Mesendoderm (in vitro differentiated cells): ENCODE measurements at places on chromosomes 2 and 18.

GRCh38 chr2:168633200-168633599 lies 169.2 kb upstream of the NOSTRIN start:
- no peak for DNase-seq

- DNase-seq = no peak
These were observed 6.3 kb downstream of the HRH4 start for GRCh38 chr18:24466771-24467170.

DNA sequence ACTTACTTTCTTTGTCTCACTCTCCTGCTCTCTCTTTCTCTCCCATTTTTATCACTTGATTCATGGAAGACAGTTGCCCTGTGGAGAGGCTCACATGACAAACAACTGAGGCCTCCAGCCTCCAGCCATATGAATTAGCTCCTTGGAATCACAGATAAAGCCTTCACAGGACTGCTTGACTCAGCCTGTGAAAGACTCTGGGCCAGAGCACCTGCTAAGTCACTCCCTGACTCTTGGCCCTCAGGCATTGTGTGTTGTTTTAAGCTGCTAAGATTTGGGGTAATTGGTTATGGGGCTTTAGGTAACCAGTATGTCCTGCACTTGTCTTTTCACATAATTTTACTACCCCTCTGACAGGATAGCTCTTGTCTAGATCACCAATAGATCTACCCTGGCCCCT lies 334.9 kb downstream of the SOX11 start:
- peak; percentile 58 for DNase-seq

DNA sequence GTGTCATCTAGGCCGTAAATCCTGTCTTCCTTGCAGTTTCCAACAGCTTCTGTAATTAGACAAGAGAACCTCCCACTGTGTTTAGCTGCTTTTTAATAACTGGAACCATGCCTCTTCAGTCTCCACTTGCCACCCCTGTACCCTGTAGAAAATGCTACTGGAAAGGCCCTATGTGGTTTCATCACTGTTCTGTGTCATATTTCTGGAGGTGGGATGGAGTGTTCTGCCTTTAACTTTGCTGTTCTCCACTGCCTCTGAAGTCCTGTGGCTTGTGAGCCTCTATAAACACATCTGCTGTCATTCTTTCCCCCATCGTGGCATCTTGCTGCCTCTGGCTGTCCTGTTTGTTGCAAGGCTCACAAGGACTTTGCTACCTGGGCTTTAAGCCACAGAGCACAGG lies 17.9 kb downstream of the MGAT5 start:
- no peak for DNase-seq

GRCh38 chr2:36356990-36357846 lies 1.6 kb downstream of the CRIM1 start:
- DNase-seq = peak; percentile 80

DNA sequence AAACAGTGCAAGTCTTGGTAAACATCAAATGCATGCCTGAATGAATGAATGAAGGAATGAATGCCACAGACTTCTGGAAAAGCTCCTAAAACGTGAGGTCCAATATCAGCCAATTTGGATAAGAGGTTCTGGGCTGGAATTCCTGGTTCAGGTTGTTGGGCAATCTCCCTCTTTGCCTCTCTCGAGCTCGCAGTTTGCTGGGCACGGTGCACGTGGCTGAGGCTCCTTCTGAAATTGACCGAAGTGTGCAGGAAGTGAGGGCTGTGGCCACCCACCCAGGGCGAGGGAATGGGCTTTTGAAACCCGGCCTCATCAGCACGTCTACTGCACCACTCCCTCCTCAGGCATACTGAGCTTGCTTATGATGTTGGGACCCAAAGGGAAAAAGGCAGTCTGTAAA lies 288.8 kb upstream of the HS6ST1 start:
- DNase-seq = no peak

DNA sequence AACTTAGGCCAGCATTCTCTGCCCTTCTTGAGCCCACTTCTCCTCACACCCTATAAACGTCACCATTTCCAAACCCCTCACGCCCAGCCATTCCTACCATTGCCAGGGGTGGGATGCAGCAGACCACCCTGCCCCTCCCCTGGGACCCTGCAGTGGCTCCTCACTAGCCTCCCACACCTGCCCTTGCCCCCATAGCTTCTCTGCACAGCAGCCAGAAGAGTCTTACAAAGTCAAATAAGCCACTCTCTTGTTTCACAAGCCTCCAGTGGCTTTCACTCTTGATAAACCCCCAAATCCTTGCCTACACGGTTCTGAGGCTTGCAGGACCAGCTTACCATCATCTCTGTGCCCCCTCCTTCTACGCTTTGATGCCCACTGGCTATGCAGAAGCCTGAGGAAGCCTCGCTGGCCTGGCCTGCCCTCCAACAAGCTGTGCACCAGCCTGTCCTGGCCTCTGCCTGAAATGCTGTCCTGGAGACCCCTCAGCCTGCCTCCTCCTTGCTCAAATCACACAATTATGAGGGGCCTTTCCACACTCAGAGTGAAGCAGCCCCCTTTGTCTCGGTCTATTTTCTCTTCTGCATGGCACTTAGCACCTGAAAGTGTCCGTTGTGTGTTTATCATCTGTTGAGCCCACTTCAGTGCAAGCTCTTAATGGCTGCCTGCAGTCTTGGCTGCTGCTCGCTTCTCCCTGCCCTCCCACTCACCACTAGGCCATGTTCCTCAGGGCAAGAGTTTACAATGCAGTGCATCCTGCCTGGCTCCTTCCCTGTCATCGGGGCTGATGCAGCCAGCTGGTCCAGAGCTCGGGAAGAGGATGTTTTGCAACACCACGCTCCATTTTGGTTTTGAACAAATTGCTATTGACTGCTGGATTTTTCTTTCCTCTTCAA lies 82.6 kb upstream of the RGPD5 start:
- DNase-seq = no peak

- no peak for DNase-seq
These were observed 74.1 kb upstream of the FOSL2 start for GRCh38 chr2:28318462-28319117.

- no peak for DNase-seq
These were observed 16.1 kb downstream of the SUPT7L start for GRCh38 chr2:27647289-27647688.

GRCh38 chr2:239229545-239230279 lies 171.1 kb downstream of the HDAC4 start:
- DNase-seq = peak; percentile 62

GRCh38 chr2:47636596-47637264 lies 146.2 kb upstream of the MSH6 start:
- no peak for DNase-seq

GRCh38 chr2:239292959-239293774 lies 107.7 kb downstream of the HDAC4 start:
- DNase-seq = no peak

DNA sequence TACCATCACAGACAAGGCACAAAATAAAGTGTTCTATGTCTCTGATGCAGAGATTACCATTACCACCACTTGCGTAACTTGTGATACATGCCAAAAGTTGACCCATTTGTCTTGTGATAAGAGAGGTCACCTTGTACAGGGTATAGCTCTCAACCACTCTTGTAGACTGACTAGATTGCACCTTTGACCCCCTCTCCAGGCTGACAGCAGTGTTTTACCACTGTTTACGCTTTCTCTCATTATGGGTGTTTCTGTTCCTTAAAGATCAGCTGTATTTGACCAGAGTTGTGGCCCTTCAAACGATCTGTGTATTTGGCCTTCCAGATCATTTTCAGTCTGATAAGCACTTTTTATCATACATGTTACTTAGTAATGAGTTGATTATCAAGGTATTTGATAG lies 215.7 kb upstream of the HNMT start:
- DNase-seq = no peak

DNA sequence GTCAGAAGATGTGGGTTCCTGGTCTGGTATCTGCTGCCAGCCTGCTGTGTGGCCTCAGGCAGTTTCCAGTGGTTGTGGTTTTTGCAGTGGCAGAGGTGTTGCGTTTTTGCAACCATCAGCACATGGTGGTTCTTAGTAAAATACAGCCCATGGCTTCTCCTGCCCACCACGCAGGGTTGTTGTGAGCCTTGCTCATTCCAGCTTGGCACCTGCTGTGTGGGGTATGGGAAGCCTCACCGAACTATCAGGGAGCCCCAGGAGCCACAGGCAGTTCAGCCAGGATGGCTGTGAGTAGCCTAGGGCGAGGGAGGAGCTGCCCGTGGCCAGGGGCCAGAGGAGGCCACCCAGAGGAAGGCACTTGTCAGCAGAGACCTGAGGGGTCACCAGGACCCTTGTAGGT lies 9.8 kb downstream of the ARID5A start:
- no peak for DNase-seq

- DNase-seq = no peak
These were observed 54.1 kb downstream of the LPIN2 start for GRCh38 chr18:2958819-2959298.

DNA sequence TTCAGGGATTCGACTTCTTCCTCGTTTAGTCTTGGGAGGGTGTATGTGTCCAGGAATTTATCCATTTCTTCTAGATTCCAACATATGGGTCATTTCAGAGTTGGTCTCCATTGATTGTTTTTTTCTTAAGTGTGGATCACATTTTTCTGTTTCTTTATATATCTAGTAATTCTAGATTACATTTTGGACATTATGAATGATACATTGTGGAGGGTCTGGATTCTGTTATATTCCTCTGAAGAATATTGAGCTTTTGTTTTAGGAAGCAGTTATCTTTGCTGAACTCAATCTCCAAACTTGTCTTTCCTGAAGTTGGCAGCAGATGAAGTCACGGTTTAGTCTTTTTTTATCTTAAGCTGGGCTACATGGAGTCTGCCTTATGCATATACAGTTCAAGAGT lies 9.3 kb downstream of the FAM228B start:
- DNase-seq = no peak

DNA sequence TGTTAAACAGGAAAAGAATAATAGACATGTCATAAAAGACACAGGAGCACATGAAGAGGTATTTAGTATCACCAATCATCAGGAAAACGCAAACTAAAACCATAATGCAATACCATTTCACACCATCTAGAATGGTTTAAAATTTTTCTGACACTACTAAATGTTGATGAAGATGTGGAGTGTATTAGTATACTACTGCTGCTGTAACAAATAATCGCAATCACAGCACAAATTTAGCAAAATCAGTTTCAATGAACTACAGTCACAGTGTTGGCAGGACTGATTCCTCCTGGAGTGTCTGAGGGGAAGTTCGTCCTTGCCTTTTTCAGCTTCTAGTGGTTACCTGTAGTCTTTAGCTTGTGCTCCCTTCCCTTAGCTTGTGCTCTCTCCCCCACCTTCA lies 24.1 kb downstream of the SMAD2 start:
- DNase-seq = no peak

GRCh38 chr2:69482471-69482870 lies 45.2 kb upstream of the NFU1 start:
- DNase-seq = no peak

GRCh38 chr2:18503376-18504228 lies 56.9 kb downstream of the RDH14 start:
- DNase-seq = no peak

- no peak for DNase-seq
These were observed 242.7 kb downstream of the LRRTM1 start for GRCh38 chr2:80061881-80062280.

- DNase-seq = no peak
These were observed 15.8 kb downstream of the OTOF start for GRCh38 chr2:26462100-26462499.

DNA sequence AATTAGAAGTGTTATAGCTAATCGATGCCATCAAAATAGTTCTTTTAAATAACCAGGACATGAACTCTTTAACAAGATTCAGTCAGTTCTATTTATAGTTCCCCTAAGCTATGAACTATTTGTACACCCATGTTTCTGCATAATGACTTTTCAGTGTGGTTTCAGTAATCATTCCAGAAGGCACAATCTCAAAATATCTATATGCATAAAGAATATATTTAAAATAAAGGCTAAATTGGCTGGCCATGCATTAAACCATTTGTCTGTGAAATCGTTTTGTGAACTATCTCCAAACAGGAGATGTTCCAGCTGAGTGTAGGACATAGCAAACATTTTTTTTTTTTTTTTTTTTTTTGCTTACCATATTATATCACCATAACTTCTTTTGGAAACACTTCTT lies 719.3 kb downstream of the PLCL1 start:
- no peak for DNase-seq

- DNase-seq = no peak
These were observed 95.9 kb downstream of the AOX1 start for GRCh38 chr2:200681697-200682096.

DNA sequence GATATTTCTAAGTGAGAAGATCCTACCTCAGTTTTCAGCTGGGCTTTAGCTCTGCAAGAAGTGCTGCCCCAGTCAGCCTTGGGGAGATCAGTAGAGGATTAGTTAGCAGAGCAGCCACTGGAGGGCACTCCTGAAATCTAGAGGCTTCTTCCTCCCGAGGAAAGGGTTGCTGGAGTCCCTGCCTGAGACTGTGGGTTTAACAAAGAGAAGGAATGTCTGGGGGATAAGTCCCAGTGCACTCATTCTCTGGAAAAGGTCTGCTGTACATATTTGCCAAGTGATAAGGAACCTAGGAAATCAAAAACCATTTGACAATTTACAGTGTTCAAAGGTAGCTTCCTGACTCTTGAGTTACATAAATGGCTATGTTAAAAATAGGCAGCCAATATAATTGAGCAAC lies 207.2 kb downstream of the SLC8A1 start:
- DNase-seq = peak; percentile 83

- peak; percentile 59 for DNase-seq
These were observed 7.9 kb downstream of the TMEM198 start for GRCh38 chr2:219551441-219552381.

DNA sequence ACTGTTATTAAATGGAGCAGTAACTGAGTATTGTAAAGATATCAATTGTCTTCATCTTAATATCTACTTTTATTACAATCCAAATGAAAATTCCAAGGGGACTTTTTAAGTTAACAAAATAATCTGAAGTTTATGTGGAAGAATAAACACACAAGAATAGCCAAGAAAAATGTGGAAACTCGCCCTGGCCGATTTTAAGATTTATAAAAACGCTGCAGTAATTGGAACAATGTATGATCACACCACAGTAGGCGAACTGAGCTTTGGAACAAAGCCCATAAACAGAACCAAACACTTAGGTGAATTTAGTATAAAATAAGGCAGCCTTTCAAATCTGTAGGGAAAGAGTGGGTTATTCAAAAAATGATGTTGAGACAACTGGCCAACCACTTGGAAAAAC lies 96.3 kb downstream of the ANTXR1 start:
- DNase-seq = no peak

DNA sequence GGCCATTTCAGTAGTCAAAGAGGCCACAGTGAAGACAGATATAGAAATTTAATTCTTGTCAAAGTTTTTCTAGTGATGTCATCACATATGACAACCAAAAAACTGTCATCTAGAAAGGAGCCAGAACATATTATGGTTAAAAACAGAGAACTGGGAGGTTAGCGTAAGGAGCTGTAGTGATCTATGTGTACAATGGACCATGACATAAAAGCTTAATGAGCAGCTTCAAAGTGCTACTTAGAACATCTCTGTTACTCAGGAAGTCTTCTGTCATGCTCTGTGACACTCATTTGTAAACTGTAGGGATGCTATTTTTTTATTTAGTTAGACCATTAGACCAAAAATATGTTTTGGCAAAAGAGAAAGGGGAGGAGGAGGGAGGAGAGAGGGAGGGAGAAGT lies 57.3 kb downstream of the CMPK2 start:
- DNase-seq = no peak
